ENCODE measurements at places on chromosomes 2 and 18.
A peak's percentile ranks its signal among the peaks of the same experiment; 100 is the strongest.

DNA sequence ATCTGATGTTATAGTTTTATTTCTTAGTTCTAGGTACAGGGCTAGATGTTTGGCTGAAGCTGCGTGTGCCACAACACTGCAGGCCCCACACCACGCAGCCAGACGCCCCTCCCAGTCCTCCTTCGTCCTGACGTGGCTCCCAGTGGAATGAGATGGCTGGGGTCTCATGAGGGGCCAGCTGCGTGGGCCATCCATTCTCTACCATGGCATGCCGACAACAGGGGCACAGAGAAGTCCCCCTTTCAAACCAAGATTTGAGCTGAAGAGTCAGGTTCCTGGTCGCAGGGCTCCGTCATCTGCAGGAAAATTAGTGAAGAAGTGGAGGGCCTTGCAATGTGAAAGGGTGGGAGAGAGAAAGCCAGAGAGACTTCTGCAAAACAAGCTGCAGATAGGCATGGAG is 64.5 kb downstream of the PARD6G start:
- DNase-seq, result no peak

- no peak for DNase-seq
Measured at GRCh38 chr18:55119434-55119833, 160.2 kb upstream of the CCDC68 start.

DNA sequence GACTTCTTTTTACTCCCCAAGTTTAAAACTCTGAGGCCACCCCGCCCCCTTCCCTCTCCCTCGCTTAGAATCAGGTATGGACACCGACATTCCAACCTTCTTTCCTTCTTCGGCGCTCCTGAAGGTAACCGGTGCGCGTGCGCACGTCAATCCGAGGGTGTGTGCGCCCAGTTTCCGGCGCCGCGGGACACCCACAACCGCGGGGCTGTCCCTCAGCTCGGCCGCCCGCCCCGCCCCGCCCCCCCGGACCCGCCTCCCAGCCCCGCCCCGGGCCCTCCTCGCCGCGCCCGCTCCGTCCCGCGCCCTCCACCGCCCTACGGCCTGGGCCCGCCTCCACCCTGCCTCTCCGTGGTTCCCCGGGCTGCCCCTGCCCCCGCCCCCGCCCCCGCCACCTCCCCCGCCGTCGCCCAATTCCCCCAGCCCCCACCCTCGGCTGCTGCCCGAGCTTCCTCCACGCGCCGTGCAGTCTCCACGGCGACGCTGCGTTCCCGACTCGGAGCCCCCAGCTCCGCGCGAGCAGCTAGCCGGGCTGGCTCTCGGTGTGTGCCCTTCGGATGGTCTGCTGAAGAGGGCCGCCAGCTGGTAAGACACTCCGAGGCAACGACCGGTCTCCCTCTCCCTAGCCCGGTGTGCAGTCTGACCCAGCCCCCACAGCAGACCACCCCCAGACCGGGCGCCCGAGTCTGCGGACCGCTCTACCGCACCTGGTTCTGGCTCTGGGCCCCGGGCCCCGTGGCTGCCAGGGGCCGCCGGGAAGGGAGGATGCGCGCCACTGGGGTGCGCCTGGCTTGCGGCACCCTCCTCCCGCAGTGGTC is 635 bp downstream of the ERICH2 start:
- DNase-seq, result peak; percentile 58

GRCh38 chr2:2181493-2181892 is 149.6 kb downstream of the MYT1L start:
- DNase-seq, result no peak

- peak; percentile 43 for DNase-seq
Measured at GRCh38 chr2:102442967-102443828, 20.2 kb downstream of the IL18RAP start.

GRCh38 chr2:29255004-29255403 is 139.8 kb downstream of the CLIP4 start:
- DNase-seq, result no peak

DNA sequence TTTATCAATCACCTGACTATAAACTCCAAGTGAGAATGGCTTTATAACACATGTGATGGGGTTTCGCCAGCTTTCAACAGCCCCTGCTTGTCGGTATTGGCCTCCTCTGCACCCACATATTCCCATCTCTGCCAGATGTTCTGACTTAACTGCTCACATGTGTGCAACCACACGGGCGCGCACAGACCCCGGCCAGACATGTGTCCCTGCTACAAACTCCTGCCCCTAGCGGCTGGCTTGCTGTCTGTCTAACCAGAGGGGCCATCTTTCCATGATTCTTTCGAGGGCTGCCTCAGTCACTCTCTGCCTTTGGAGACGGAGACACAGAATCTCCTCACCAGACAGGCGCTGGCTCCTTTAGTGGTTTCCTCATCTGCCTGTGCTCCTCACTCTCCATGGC is 15.3 kb downstream of the STON1 start:
- DNase-seq, result no peak
